Parietal lobe (tissue), 2 donors: ENCODE measurements at places on chromosomes 2 and 18. TPM values are rescaled to one million over a fixed set of nuclear protein-coding genes. Genes with fewer than 3 reads are reported as not detected.

ECEL1 gene
- 0.63 TPM for total RNA-seq

RAB27B gene
- total RNA-seq, result 17.2 TPM

ALPP gene
- total RNA-seq, result not detected

CFAP65 gene
- 0.63 TPM for total RNA-seq

GKN2 gene
- not detected for total RNA-seq

MTERF4 gene
- 70.4 TPM for total RNA-seq

GAD1 gene
- 162 TPM for total RNA-seq

ZNF521 gene
- total RNA-seq, result 20.0 TPM

TNFRSF11A gene
- total RNA-seq, result 0.63 TPM

SYT4 gene
- 372 TPM for total RNA-seq

UGT1A4 gene
- not detected for total RNA-seq

TBR1 gene
- total RNA-seq, result 132 TPM

MYO5B gene
- total RNA-seq, result 39.4 TPM
